ENCODE measurements at places on chromosomes 4 and X.

DNA sequence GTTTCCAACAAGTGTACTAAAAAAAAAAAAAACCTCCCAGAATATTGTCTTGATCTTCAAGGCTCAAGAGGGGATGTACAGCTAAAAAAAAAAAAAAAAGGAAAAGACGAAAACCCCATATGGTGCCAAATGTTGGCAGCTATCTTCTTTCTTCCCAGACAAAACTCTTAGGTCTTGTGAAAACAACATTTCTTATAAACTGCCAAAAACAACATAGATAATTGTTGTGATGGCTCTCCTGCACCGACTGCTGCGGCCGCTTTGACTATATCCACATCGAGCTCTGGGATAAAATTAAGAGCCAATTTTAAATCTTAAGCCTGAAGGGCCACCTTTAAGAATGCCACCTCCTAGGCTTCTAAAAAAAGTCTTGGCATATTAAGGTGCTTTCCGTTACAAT, 23.5 kb downstream of the PDGFC start:
- no peak overlapping the region for H3K4me3 ChIP-seq
- no peaks in the 10 kb centered on the region for H3K36me3 ChIP-seq
- H3K27ac ChIP-seq = no peak overlapping the region
- H3K27me3 ChIP-seq = no peaks in the 10 kb centered on the region
- DNase-seq = no peak

GRCh38 chr4:139808808-139809756, 143.5 kb downstream of the MGST2 start:
- peaks cover 13% of the 10 kb centered on the region for H3K27me3 ChIP-seq
- H3K36me3 ChIP-seq = peaks cover 1% of the 10 kb centered on the region
- DNase-seq = no peak
- no peak overlapping the region for H3K4me3 ChIP-seq
- no peak overlapping the region for H3K27ac ChIP-seq

DNA sequence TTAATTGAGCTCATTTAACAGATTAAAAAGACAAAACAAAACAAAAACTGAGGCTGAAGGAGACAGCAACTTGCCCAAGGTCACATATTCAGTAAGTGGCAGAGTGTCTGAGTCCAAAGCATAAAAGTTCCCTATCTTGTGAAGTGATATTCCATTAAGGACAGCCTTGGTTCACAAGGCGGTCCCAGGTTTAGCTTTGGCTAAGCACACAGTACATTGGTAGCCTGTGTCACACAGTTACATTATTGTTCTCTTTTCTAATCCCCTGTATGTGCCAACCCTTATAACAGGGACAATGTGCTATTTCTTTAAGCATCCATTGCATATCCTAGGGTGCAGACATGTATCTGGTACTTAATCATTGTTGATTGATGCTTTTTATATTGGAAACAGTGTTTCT, 139.9 kb downstream of the NPNT start:
- no peak for DNase-seq
- no peaks in the 10 kb centered on the region for H3K27me3 ChIP-seq
- no peaks in the 10 kb centered on the region for H3K4me1 ChIP-seq

DNA sequence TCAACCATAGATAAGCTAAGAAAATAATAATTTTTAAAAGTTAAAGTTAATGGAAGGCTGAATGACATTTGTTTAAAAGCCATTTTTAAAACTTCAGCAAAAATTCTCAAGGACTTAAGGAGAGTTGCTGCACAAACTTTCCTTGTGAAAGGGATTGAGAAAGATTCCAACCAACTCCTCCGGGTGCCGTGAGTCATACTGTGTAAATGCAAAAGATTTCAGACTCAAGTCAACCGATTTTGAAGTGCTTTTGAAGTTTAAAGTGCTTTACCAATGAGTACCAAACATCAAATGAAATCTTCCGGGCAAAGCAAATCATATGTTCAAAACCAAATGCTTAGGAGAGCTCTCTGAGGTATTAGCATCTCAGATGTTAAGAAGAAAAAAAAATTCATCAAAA, 31.4 kb downstream of the VCX2 start:
- DNase-seq = no peak
- no peak overlapping the region for H3K4me3 ChIP-seq
- H3K36me3 ChIP-seq = no peaks in the 10 kb centered on the region

GRCh38 chr4:40749717-40750460, at the start of gene NSUN7:
NSUN7 (plus strand) TSS chr4:40749955; CDS start chr4:40750694, 739 bp downstream.
- peaks cover 14% of the 10 kb centered on the region for H3K4me1 ChIP-seq
- H3K36me3 ChIP-seq = peaks cover 7% of the 10 kb centered on the region
- H3K27me3 ChIP-seq = peaks cover 64% of the 10 kb centered on the region

- H3K4me3 ChIP-seq = no peak overlapping the region
- H3K4me1 ChIP-seq = no peaks in the 10 kb centered on the region
- no peaks in the 10 kb centered on the region for H3K36me3 ChIP-seq
- no peak for DNase-seq
- H3K27ac ChIP-seq = no peak overlapping the region
- H3K27me3 ChIP-seq = no peaks in the 10 kb centered on the region
Measured at GRCh38 chrX:31449965-31450364, 378.1 kb upstream of the FTHL17 start.

GRCh38 chr4:94447754-94448411, 3.9 kb upstream of the PDLIM5 start:
- no peak overlapping the region for H3K4me3 ChIP-seq
- H3K4me1 ChIP-seq = peaks cover 11% of the 10 kb centered on the region
- peaks cover 37% of the 10 kb centered on the region for H3K27me3 ChIP-seq
- H3K27ac ChIP-seq = no peak overlapping the region
- no peak for DNase-seq
- H3K36me3 ChIP-seq = no peaks in the 10 kb centered on the region

DNA sequence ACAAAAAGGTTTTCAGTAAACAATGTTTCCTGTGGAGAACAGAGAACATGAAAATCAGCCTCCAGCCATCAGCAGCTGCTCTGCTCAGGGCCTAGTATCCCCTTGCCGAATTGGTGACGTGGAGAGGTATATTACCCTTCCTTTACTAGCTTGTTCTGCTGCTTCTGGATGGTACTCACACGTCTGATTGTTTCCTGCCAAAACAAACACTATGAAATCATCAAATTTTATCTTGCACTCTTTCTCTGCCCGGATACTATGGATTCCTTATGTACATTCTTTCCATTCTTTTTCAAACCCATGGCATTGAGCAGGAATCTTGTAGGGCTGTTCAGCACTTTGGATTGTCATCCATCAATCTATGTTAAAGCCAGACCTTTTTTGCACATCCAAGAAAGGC, 18.8 kb upstream of the METAP1 start:
- no peak overlapping the region for H3K4me3 ChIP-seq
- H3K4me1 ChIP-seq = no peaks in the 10 kb centered on the region
- DNase-seq = no peak
- no peaks in the 10 kb centered on the region for H3K36me3 ChIP-seq
- no peak overlapping the region for H3K27ac ChIP-seq

DNA sequence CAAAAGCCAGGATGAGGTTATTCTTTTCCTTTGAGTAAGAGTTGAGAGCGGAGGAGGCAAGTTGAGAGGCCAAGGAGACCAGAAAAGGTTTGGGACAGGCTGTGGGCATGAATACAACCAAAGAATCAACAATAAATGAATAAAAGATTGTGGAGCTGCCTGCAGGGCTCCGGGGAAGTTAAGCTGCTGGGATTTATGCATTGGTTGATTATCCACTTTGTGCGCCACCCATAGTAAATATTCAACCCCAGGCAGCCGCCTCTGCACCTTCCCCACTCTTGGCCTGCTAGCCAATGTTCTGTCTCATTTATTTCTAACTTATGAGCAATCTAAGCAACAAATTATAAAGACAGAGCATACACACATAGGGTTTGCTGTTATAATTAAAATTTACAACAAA, 28.2 kb upstream of the IGSF1 start:
- no peak overlapping the region for H3K4me3 ChIP-seq
- H3K36me3 ChIP-seq = no peaks in the 10 kb centered on the region
- H3K27me3 ChIP-seq = no peaks in the 10 kb centered on the region
- no peak for DNase-seq
- no peaks in the 10 kb centered on the region for H3K4me1 ChIP-seq
- H3K27ac ChIP-seq = no peak overlapping the region

DNA sequence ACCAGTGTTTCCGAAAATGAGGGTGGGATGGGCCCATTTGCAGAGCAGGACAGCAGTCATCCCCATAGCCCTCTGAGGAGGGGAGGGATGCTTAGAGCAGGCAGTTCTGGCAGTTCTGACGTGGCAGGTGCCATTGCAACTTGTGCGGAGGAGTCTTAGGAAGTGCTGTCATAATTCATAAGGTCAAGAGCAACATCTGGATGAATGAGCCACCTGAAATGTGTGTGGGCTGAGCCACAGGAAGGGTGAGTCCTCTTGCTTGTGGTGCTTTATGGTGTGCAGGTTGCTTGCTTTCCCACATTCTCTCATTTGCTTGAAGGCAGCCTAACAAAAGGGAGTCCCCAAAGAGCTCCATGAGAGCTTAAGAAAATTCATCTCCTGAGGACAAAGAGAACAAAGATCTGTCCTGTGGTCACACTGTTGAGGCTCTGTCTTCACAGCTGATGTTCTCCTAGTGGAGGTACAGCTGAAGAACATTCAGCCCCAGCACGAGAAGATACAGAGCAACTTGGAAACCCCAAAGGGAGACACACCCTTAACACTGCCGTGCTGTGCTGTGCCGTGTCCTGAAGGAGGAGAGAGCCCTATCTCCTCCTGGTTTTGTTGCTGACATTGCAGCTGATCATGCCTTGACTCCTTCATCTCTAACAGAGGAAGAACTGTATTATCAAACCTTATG, 60.3 kb downstream of the DLG3 start:
- H3K27ac ChIP-seq = peak overlapping the region; percentile 37
- H3K27me3 ChIP-seq = no peaks in the 10 kb centered on the region

GRCh38 chr4:4862071-4862551, 2.6 kb downstream of the MSX1 start:
- no peak overlapping the region for H3K27ac ChIP-seq
- no peak for DNase-seq
- peaks cover 9% of the 10 kb centered on the region for H3K36me3 ChIP-seq
- no peak overlapping the region for H3K4me3 ChIP-seq
- peaks cover 26% of the 10 kb centered on the region for H3K27me3 ChIP-seq

GRCh38 chr4:118749347-118749988, 64.3 kb downstream of the METTL14 start:
- DNase-seq = no peak
- H3K4me3 ChIP-seq = no peak overlapping the region
- H3K27me3 ChIP-seq = no peaks in the 10 kb centered on the region

DNA sequence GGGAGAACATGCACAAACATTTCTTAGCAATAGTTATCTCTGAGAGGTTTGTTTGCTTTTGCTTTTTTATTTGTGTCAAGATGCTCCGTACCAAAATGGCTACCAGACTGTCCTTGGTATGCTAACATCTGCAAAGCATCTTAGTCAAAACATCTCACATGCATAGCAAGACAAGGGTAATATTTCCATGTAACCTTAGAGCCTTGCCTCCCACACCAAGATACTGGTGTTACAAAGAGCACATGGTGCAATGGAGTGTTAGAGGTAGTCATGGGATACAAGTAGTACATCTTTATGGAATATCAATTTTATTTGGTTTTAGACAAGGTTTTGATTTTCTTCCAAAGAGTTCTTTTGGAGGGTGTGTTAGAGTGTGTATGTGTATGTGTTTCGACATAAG, 109.7 kb downstream of the NR3C2 start:
- no peaks in the 10 kb centered on the region for H3K36me3 ChIP-seq
- no peaks in the 10 kb centered on the region for H3K4me1 ChIP-seq
- no peaks in the 10 kb centered on the region for H3K27me3 ChIP-seq
- H3K4me3 ChIP-seq = no peak overlapping the region
- no peak overlapping the region for H3K27ac ChIP-seq

GRCh38 chr4:182447767-182448280, 204.6 kb downstream of the TENM3 start:
- peaks cover 2% of the 10 kb centered on the region for H3K36me3 ChIP-seq
- peaks cover 53% of the 10 kb centered on the region for H3K27me3 ChIP-seq
- peak overlapping the region; percentile 24 for H3K27ac ChIP-seq

- DNase-seq = no peak
- peaks cover 2% of the 10 kb centered on the region for H3K36me3 ChIP-seq
- no peak overlapping the region for H3K27ac ChIP-seq
- H3K27me3 ChIP-seq = no peaks in the 10 kb centered on the region
- no peaks in the 10 kb centered on the region for H3K4me1 ChIP-seq
- H3K4me3 ChIP-seq = no peak overlapping the region
Measured at GRCh38 chr4:139694522-139695107, 29.0 kb downstream of the MGST2 start.

DNA sequence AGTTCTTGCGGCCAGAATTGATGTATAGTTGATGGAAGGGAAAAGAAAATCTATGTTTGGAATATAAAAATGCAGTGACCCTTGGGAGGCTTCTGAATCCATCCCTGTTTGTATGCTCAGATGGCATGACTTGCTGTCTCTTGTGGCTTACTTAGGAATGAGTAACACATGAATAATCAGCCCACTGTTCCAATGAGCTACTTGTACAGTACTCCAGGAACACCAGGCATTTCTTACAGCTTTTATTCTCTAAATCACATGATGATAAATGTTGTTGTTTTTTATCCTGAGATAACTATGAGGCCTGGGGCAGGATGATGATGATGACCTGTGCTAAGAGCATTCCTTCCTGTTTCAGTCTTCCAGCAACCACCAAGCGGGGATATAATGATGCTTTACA, 18.9 kb downstream of the TMPRSS11E start:
- H3K27me3 ChIP-seq = no peaks in the 10 kb centered on the region
- no peak overlapping the region for H3K27ac ChIP-seq
- DNase-seq = no peak
- no peaks in the 10 kb centered on the region for H3K36me3 ChIP-seq
- no peak overlapping the region for H3K4me3 ChIP-seq
- peaks cover 7% of the 10 kb centered on the region for H3K4me1 ChIP-seq

GRCh38 chr4:126630230-126630629, 1002.5 kb upstream of the INTU start:
- no peaks in the 10 kb centered on the region for H3K27me3 ChIP-seq
- H3K4me1 ChIP-seq = no peaks in the 10 kb centered on the region
- no peaks in the 10 kb centered on the region for H3K36me3 ChIP-seq
- H3K27ac ChIP-seq = no peak overlapping the region
- no peak for DNase-seq
- H3K4me3 ChIP-seq = no peak overlapping the region

DNA sequence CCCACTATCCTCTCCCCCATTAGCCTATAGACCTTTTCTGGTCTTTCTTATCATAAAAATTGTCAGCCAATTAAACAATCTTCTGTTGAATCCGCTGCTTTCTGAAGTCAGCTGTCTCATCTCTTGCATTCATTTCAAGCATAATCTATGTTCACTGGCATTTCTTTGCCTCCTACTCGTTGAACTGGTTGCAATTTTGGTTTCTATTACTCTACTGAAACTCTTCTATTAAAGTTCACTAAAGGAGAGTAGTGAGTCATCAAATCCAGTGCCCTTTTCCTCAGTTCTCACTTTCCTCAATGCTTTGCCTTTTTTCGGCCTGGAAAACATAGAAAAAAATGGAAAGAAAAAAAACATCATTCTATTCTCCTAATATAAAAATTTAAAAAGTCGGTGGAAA, 23.9 kb upstream of the CXCL13 start:
- no peak overlapping the region for H3K4me3 ChIP-seq
- DNase-seq = no peak
- H3K36me3 ChIP-seq = no peaks in the 10 kb centered on the region
- H3K4me1 ChIP-seq = peaks cover 10% of the 10 kb centered on the region
- peaks cover 8% of the 10 kb centered on the region for H3K27me3 ChIP-seq
- no peak overlapping the region for H3K27ac ChIP-seq

GRCh38 chr4:25101836-25102235, 58.4 kb downstream of the SEPSECS start:
- H3K36me3 ChIP-seq = no peaks in the 10 kb centered on the region
- no peak overlapping the region for H3K27ac ChIP-seq
- H3K4me1 ChIP-seq = peaks cover 8% of the 10 kb centered on the region
- H3K4me3 ChIP-seq = no peak overlapping the region
- DNase-seq = no peak

All from activated naive CD4-positive, alpha-beta T cell treated with anti-CD3 and anti-CD28 coated beads, Interleukin-2, amount 10 ng/mL, durations not matched to agents 7 days and 5 days (primary cell).